ENCODE measurements at places on chromosomes 5 and 9. TPM values are rescaled to one million over a fixed set of nuclear protein-coding genes. Genes with fewer than 3 reads are reported as not detected.

The TOR1A gene
- 39.0 TPM for total RNA-seq

The PCDHB8 gene
- 3.5 TPM for total RNA-seq

The ALAD gene
- 43.3 TPM for total RNA-seq

The RLN2 gene
- total RNA-seq = not detected

DNA sequence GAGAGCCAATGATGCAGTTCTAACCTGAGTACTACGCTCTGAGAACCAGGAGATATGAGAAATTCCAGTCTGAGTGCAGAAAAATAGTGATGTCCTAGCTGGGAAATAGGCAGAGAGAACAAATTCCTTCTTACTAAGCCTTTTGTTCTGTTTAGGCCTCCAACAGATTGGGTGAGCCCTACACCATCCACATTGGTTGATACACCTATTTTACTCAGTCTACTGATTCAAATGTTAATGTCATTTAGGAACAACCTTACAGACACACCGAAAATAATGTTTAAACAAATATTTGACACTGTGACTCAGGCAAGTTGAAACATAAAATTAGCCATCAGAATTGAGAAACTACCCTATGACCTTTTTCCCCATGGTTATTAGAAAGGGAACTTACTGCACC is 333.9 kb upstream of the IZUMO3 start:
- no peaks in the 10 kb centered on the region for H3K4me1 ChIP-seq
- H3K27ac ChIP-seq = no peak overlapping the region
- no peaks in the 10 kb centered on the region for H3K36me3 ChIP-seq
- no peak for DNase-seq
- H3K27me3 ChIP-seq = no peaks in the 10 kb centered on the region

- no peak overlapping the region for H3K4me3 ChIP-seq
- H3K36me3 ChIP-seq = no peaks in the 10 kb centered on the region
- DNase-seq = no peak
- no peak overlapping the region for H3K27ac ChIP-seq
Observed at GRCh38 chr5:170151097-170151831, 45.6 kb downstream of the FOXI1 start.

- H3K4me1 ChIP-seq = no peaks in the 10 kb centered on the region
- no peak overlapping the region for H3K4me3 ChIP-seq
- no peak for DNase-seq
- no peaks in the 10 kb centered on the region for H3K36me3 ChIP-seq
- H3K27me3 ChIP-seq = no peaks in the 10 kb centered on the region
- H3K27ac ChIP-seq = no peak overlapping the region
Observed at GRCh38 chr9:12155401-12156134, 537.6 kb upstream of the TYRP1 start.

GRCh38 chr9:4258320-4259090 is 41.4 kb downstream of the GLIS3 start:
- no peak for DNase-seq
- H3K4me3 ChIP-seq = no peak overlapping the region
- no peaks in the 10 kb centered on the region for H3K36me3 ChIP-seq
- no peak overlapping the region for H3K27ac ChIP-seq

GRCh38 chr5:131252824-131253171 is 11.1 kb upstream of the CDC42SE2 start:
- no peak for DNase-seq
- H3K4me3 ChIP-seq = no peak overlapping the region
- H3K27ac ChIP-seq = no peak overlapping the region
- H3K36me3 ChIP-seq = no peaks in the 10 kb centered on the region
- no peaks in the 10 kb centered on the region for H3K4me1 ChIP-seq

DNA sequence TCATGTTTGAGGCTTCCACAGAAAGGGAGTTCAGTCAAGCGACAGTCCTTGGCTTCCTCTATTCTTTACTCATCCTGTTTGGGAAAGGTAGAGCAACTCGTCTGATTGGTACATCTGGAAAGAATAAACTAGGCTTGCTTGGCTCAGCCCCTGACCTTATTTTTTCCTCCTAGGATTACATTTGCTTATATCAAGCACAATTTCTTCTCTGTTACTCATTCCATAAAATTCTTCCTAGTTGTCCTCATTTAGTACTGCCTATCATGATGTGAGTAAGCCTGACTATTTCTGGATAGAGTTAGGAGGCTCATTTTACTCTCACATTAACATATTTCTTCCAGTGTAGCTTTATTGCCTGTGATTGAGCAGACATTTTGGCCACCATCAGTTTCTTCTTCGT is 10.9 kb upstream of the CARNMT1 start:
- no peaks in the 10 kb centered on the region for H3K27me3 ChIP-seq
- H3K4me3 ChIP-seq = no peak overlapping the region

DNA sequence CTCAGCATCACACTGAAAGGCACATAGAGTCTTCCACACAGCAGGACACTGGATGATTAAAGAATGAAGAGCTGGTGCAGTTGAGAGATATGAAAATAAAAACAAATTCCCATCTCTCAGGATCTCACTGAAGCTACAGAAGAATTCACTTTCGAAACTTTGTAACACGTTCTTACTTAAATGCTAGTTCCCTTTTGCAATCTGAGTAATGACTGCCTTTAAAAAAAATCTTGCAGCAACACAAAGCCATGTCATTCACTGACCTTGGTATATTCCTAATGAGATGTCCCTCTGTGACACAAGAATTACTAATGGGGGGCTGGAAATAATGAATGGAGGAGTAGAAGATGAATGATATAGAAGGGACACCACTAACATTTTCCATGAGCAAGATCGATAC is 201.8 kb downstream of the GLIS3 start:
- H3K36me3 ChIP-seq = no peaks in the 10 kb centered on the region
- H3K27me3 ChIP-seq = no peaks in the 10 kb centered on the region
- no peaks in the 10 kb centered on the region for H3K4me1 ChIP-seq
- no peak overlapping the region for H3K4me3 ChIP-seq

- no peaks in the 10 kb centered on the region for H3K4me1 ChIP-seq
- no peaks in the 10 kb centered on the region for H3K36me3 ChIP-seq
- H3K27me3 ChIP-seq = no peaks in the 10 kb centered on the region
- no peak for DNase-seq
- H3K4me3 ChIP-seq = no peak overlapping the region
Observed at GRCh38 chr5:156402387-156402921, 75.5 kb downstream of the SGCD start.

DNA sequence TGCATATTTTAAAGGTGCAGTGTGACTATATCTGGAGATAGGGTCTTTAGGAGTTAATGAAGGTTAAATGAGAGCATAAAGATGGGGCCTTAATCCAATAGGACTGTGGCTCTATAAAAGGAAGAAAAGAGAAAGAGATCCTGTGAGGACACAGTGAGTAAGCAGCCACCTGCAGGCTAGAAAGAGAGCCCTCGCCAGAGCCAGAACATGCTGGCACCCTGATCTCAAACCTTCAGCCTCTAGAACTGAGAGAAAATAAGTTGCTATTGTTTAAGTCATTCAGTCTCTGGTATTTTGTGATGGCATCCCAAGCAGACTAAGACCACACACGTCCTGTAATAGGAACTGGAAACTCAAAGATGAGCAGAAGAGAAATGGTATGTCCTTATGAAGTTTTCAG is 41.0 kb downstream of the RNF180 start:
- no peak for DNase-seq
- H3K36me3 ChIP-seq = no peaks in the 10 kb centered on the region
- H3K4me3 ChIP-seq = no peak overlapping the region
- H3K27ac ChIP-seq = no peak overlapping the region

Data from tibial nerve (tissue), 4 donors.